ENCODE measurements at places on chromosomes 5 and 9. TPM values are rescaled to one million over a fixed set of nuclear protein-coding genes. Genes with fewer than 3 reads are reported as not detected.
A peak's percentile ranks its signal among the peaks of the same experiment; 100 is the strongest.

DNA sequence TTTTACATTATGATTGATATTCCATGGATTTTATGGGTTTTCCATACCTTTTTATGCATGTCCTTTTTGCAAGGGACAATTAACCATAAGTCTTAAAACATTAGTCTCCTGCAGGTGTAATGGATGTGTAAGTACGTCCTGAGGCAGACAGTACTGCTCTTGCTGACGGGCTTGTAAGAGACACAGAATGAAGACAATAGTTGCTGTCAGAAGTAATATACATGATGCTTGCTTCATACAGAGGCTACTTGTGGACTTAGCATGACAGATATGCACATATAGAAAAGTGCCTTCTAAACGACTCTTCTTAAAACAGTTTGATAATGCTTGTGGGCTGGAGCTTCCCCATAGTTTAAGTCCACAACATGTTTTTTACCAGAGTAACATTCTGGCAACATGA, 182.7 kb downstream of the SPATA31D1 start:
- DNase-seq: no peak

DNA sequence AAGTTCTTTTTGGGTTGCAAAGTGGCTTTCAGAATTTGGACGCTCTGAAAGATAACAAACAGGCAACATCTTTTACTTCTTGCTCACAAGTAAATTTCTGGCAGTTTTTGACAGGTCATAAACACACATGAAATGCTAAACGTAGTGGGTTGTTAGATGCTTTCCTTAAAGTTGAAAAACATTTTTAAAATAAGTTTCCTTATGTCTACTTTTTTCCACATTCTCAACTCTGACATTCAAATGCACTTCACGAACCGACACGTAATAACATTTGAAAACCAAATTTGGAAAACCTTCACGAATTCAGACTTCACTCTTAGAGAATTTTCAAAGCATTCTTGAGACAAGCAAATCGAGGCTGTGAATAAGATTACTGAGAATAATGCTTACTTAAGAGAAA, 26.9 kb downstream of the MTX3 start:
- no peak for DNase-seq

GRCh38 chr5:17398866-17399835, 98.9 kb upstream of the TAF11L2 start:
- no peak for DNase-seq

GRCh38 chr5:56564541-56565282, 250.6 kb upstream of the MAP3K1 start:
- no peak for DNase-seq

GRCh38 chr9:110984890-110985437, 53.3 kb downstream of the LPAR1 start:
- no peak for DNase-seq

DNA sequence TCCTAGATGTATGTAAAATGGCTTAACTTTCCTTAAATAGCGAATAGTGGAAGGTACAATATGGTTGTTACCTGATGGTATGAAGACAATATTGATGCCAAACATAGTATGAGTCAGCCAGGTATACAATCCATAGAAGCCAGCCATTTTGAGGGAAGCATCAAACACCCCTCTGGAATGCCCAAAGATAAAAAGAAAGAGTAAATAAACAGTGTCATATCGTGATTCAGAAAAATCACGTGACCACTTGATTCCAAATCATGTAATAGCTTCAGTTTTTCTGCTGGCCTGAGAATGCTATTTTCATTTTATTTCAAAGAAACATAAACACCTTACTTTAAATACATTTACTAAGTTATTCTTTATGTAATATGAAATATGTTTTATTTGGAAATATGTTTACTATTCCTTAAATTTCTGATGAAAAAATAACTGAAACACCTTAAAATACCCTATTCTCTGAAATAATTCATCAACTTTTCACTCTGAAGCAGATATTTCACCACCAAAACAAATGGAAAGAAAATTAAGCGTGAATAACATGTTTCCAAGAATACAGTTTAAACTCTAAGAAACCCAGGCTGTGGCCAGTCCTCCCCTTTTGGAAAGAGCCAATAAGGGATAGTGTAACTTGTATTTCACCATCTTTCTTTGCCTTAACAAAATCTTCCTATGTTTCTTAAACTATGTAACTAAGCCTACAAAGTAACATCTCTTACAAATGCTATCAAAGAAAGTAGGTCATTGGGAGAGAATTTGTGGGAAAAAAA, 24.8 kb upstream of the CTNNAL1 start:
- no peak for DNase-seq

DNA sequence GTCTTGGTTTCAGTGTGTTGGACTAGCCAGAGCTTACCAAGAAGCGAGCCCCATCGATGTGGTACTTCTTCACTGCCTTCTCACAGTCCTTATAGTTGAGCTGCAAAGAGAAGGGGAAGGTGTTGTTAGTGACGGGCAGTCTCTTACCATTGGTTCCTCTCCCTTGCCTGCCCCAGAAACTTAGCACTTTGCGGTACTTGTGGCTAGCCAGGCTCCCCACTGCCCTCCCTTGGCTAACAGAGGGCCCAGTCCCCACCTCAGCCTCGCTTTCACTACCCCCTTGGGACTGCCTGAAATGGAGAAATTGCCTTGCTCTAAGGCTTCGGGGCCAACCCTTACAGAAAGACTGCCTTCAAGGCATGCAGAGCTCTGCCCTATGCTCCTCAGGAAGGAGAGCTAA, 4.3 kb downstream of the LCP2 start:
- DNase-seq: peak; percentile 40

DNA sequence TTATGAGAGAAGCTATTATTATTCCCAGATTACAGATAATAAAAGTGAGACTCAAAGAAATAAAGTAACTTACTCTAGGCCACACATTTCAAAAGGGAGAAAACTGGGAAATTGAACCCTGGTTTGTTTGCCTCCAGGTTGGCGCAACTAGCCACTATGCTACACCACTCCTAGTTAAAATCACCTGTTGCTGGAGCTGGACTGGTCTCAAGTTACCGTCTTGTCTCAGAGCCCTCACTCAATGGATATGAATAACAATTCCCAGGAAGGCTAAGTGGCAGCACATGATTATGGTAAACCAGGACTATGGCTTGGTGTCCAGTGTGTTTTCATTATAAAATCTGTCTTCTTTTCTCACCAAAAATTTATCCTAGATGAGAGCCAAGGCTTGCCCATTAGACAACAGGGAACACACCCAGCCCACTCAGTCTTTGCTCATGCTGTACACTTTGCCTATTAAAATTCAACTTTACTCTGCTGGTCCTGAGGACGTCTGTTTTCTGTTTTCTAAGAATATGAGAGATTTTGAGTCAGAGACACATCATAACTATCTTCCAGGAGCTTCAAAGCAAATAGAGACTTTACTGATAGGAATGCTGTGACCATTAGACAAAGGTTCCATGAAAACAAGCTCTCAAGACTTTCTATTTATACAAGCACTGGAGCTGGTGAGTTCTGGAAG, 58.1 kb downstream of the ADRB2 start:
- no peak for DNase-seq

DNA sequence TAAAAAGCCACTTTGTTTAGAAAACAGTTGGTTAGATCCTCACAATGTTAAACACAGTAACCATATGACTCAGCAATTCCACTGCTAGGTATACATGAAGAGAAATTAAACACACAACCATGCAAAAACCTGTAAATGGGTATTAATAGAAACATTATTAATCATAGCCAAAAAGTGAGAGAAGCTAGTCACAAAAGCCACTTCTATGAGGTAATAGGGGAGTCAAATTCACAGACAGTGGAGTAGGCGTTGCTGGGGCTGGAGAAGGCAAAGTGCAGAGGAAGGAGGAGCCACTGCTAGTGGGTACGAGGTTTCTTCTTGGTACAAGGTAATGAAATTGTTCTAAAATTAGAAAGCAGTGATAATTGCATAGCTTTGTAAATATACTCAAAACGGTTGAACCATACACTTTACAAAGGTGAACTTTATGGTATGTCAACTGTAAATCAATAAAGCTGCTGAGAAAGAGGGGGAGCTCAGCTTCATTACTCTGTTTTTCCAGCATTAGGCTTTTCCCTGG, 364.4 kb downstream of the GADD45G start:
- DNase-seq: no peak

DNA sequence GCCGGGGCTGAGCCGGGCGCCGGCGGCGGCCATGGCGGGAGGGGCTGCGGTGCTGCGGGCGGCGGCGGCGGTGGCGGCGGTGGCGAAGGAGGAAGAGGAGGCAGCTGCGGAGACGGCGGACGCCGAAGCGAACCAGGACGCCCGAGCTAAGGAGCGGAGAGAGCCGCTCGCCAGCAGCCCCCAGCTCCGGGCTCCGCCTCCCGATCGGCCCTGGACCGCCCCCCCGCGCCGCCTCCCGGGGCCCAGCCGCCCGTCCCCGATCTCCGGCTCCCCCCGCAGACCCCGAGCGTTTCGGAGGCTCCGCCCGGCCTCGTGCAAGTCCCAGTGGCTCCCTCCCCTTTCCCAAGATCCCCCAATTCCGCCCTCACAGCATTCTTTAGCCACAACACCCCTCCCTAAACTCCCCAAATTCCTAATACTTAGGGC, at the start of gene ASTN2:
ASTN2 (minus strand) TSS at position 152 of the 426 bp plus-strand sequence; CDS start at position 33, 119 bp downstream.
- DNase-seq: no peak

DNA sequence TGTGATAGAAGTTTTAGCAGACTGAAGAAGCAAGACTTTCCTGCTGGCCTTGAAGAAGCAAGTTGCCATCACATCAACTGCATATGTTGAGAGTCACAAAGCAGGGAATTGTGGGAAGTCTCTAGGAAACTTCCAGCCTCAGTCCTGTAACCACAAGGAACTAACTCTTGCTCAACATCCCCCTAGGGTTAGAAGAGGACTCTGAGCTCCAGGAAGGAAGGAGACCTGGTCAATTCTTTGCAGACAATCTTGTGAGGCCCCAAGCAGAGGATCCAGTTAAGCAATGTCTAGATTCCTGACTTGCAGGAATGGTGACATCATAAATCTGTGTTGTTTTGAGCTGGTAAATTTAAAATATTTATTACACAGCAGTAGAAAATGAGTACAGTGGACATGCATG, 18.6 kb upstream of the ZNF366 start:
- DNase-seq: no peak

GRCh38 chr5:76527685-76528161, 95.5 kb downstream of the F2RL2 start:
- DNase-seq: no peak

GSN gene
- 287 TPM for total RNA-seq

NR5A1 gene
- not detected for total RNA-seq

LCN2 gene
- total RNA-seq: 845 TPM

GLRA1 gene
- not detected for total RNA-seq

Data from esophagus squamous epithelium (tissue), 5 donors.